ENCODE measurements at places on chromosomes 11 and 22.

DNA sequence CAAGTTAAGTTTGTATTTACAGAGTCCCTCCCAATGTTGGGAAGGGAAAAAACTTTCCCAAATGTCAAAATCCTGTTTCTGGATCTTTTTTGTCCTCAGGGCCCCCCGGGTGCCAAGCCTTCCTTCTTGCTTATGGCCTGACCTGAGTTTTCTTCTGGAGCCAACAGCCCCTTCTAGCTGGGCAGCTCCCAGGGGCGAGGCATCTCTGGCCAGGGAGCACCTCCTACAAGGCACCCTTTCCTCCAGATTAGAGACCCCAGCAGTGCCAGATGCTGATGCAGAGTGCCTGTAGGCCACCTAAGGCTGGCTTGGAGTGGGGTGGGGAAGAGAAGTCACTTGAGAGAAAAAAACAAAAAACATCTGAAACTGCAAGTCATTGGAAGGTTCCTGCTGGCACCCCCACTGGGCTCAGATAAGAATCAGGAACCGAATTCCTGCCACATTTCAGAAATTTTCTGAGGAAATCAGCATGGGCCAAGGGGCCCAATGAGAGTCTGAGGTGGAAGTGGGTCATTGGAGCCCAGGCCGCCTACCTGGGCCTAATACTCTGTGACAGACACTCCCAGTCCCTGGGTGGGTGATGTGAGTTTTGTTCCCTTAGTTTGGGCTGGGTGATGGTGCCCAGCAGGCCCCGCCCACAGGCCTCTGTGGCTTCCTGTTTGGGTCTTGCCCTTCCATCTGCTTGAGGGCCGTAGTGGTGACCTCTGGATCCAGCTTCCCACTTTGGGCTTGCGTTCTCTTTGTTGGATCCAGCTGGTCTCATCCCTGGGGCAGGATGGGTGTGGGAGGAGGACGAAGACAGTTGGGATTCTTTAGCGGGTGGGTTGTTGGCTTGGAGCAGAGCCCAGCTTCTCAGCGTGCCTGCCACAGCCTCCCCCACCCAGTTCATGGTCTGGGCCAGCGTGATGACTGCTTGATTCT, 40.6 kb downstream of the PARVA start:
- no peak for DNase-seq

DNA sequence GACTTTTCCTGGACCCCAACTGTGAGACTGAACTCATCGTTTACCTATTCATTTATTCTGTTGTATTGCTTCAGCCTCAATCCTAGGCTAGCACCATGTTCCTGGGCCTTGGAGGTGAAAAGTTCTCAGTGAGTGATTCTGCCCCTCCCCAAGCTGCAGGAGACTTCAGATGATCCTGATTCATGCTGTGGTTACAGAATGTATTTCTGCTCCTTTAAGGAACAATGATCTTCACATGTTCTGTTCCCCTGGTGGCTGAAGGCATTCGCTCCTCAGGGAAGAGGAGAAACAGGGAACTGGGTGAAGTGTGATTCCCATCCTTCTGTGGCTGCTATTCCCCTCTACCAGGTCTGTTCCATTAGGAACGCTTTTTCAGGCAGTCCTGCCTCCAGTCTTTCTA, 2.4 kb downstream of the OR52E1 start:
- no peak for DNase-seq

GRCh38 chr11:107014871-107015270, 3.4 kb downstream of the GUCY1A2 start:
- DNase-seq, result no peak

DNA sequence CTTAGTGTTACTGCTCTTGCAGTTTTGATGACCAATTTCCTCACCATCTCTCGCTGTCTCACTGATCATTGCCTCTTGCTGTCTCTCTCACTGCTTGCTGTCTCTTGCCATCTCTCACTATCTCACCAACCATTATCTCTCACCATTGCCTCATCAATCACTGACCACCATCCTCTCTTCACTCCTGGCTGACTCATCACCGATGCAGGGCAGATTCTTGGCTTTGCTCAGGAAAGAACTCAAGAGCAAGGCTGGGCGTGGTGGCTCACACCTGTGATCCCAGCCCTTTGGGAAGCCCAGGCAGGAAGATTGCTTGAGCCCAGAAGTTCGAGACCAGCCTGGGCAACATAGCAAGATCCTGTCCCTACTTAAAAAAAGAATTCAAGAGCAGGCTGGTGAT, 66.3 kb upstream of the SYN3 start:
- DNase-seq, result no peak

- no peak for DNase-seq
These were observed 71.8 kb downstream of the XRRA1 start for GRCh38 chr11:74877132-74877531.

- no peak for DNase-seq
These were observed 155.2 kb downstream of the MAML2 start for GRCh38 chr11:96187822-96188221.

- DNase-seq, result no peak
These were observed 4.4 kb downstream of the MOGAT2 start for GRCh38 chr11:75721852-75722668.

DNA sequence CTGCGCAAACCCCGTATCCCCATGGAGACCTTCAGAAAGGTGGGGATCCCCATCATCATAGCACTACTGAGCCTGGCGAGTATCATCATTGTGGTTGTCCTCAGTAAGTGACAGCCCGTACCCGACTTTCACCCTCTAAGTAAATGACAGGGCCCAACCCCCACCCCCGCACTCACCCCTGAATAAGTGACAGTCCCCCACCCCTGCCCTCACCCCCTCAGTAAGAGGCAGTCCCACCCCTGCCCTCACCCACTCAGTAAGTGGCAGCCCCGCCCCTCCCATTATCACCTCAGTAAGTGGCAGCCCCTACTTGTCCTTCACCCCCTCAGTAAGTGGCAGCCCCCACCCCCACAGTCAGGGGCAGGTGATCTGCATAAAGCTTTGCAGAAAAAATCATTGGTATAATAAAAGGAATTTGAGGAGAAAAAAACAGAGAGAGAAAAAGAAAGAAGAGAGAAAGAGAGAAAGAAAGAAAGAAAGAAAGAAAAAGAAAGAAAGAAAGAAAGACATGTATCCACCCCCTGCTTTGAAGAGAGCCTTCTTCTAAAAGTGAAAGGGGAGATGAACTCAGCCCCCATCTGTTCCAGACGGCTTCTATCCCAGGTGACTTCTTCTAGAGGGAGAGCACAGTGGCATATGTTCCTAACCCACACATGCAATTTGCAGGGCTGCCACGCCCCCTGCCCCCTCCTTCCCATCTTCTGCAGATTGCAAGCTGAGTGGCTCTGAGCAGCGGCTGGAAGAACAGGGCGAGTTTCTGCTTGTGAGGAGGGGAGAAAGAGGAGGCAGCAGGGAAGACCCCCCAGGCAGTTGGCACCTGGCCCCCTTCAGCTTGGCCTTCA, 12.5 kb upstream of the SMIM35 start:
- no peak for DNase-seq

- no peak for DNase-seq
These were observed 81.1 kb upstream of the MYOD1 start for GRCh38 chr11:17638311-17638710.

DNA sequence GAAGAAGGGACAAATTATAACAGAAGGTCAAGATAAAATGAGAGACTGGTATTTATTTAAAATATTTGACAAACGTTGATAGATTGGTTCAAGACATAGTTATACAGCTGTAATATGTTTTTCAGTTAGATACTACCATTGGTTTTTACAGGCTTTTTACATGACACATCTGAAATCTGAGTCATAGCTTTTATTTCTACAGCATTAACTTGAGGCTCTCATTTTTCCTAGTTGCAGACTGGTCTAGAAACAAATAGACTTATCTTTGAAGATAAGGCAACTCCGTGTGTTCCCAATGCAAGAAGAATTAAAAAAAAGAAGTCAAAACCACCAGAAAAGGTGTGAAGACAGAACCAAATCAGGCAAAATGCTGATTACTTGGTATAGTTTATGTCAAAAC, 31.3 kb downstream of the CEP57 start:
- no peak for DNase-seq

DNA sequence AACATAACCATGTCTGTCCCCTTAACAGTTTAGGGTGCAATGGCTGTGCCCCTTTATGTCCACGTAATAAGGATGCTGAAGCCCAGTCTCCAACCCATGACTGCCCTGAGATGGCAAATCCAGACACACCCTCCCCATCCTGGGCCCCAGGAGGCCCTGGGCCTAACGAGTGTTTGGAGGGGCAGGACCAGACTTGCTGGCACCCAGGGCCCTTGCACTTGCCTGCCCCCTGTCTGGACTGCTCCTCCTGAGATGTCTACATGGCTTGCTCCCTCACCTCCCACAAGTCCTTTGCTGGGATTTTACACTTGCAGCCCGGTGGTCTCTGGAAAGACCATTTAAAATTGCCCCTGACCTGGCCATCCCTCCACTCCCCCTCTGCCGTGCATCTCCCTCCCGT, 132.2 kb upstream of the NECTIN1 start:
- no peak for DNase-seq

DNA sequence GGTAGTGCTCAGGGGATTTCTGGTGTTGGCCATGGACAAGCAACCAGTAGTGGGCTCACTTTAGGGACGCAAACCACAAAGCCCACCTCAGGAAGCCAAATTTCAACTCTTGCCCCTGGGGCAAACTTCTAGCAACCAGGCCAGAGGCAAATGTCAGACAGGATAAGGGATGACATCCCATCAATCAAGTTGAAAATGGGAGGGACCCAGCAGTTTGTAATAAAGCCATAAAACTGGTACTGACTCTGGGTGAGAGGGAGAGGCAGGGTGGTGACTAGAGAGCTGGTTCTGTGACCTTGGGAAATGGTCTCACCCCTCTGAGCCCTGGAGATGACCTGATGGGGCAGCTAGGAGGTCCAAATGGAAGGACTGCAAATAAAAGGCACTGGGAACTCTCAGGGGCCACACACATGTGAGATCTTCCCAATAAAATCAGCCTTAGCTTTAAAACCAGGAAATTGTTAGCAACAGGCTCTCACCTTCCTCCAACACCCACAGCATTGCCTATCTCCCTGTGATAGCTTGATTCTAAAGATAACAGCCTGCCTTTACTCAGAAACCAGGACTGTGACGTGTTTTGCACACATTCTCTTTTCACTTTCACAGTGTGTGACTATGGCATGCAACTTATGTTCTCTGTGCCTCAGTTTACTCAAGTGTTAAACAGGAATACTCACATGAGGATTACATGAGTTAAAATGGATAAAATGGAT, 6.4 kb upstream of the TBC1D10A start:
- DNase-seq, result no peak

GRCh38 chr22:37267135-37267587, 15.1 kb upstream of the CYTH4 start:
- DNase-seq, result no peak

- no peak for DNase-seq
These were observed 70.1 kb upstream of the LDLRAD3 start for GRCh38 chr11:35873721-35874120.

GRCh38 chr11:93648158-93648557, 13.3 kb upstream of the CEP295 start:
- no peak for DNase-seq

DNA sequence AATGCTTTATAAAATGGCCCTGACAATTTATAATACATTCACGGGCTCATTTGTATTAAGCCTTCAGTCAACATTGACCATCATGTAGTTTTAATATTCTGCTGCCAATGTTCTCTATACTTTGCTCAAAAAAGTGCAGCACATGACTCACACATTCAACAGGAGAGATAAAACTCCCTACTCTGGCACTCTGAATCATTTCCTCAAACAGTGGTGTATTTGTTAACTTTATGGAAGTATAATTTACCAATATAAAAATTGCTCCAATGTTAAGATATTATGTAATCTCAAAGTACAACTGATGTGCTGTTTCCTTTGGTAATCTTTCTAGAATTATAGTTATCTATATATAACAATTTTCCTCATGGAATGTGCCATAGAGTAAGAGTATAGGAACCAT, 39.9 kb downstream of the MAML2 start:
- no peak for DNase-seq

GRCh38 chr22:40595497-40596234, 40.9 kb downstream of the MRTFA start:
- no peak for DNase-seq

Measured in gastrocnemius medialis (tissue), 4 donors.